ENCODE measurements at places on chromosomes 12 and 14. TPM values are rescaled to one million over a fixed set of nuclear protein-coding genes. Genes with fewer than 3 reads are reported as not detected.
A peak's percentile ranks its signal among the peaks of the same experiment; 100 is the strongest.

DNA sequence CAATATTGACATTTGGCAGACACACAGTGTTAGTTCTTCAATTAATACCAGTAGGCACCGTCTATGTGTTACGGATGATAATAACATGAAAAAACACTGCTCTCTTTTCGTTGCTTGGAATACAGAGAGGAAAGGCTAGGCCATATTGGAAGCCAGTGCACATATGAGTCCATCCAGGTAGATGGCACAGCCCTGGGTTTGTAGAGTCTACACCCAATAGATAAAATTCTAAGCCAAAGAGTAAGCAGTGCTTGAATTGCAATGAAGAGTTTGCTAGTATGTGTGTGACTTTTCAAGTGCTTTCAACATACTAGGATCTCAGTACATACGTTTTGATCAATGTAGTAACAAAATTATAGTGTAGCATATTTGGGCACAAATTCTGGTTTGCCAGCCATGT lies 243.3 kb upstream of the AVPR1A start:
- DNase-seq: no peak

DNA sequence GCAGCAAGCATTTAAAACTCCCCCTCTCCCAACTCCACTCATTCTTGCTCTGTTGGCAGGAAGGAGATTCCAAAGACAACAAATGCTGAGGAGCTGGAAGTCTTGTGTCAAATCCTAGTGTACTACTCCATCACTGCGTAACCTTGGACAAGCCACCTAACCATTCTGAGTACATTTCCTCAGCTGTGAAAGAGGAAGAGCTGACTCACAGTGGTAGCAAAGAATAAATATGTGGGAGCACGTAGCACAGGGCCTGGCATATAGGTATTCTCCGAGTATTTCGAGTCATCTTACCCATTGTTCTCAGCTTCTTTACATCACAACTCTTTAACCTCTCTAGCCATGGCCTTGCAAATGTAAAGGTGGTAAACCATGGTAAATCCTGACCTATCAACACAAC lies 28.7 kb downstream of the EGLN3 start:
- no peak for DNase-seq

DNA sequence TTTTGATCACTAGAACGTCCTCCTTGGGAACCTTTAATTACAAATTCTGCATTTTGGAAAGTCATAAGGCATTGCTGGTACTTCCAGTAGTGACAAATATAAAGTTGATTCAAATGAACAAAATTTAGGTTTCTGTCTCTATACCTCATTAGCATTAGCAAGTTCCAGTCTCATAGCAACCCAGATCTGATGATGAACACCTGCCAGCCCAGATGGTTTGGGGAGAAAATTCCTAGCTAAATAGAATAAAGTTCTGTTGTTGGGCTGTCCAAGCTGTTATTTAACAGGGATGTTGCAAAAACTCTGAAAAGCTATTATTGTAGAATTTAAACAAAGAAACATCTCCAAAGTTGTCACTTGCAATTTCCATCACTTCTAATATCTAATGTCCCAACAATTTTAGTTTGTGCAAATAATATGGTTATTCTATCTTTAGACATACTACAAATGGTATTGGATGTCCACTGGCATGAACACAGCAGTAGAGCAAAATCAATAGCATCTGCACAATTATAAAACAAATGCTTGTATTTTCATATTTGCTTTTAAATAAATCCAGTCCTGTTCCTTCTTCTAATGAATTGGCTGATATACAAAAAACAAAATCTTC lies 299.4 kb downstream of the SLC16A7 start:
- peak; percentile 30 for DNase-seq

DNA sequence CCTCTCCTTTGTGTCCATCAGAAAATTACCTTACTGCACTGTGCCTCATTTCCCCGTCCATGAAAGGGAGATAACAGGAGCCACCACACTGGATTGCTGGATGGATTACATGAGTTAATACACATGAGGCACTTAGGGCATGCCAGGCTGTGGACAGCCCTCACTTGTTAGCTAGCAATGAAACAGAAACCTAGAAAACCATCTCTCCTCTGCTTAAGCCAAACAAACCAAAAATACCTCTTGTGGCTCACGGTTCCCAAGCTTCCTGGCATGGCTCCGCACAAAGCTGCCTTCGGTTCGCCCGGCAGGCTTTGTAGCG lies 660 bp upstream of the HCFC2 start:
- no peak for DNase-seq

DNA sequence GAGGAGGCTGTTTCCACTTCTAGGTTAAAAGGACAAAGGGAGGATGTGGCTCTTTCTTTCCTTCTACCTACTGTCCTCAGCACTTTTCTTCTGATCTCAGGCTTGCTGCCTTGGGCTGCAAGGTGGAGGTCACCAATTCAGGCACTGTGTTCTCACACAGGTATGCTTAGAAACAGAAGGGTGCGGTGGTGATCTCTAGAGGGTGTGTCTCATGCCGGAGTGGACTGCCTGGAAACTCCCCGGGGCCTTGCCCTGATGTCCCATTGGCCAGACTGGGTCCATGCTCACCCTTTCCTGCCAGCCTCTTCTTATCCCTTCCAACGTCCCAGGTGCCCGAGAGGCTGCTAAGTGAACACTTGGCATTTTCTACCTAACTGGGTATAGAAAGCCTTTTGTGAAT lies 1197.6 kb downstream of the AACS start:
- DNase-seq: no peak

- no peak for DNase-seq
These were observed 32.1 kb upstream of the TXNRD1 start for GRCh38 chr12:104183443-104183842.

The TUNAR gene
- total RNA-seq: not detected

DNA sequence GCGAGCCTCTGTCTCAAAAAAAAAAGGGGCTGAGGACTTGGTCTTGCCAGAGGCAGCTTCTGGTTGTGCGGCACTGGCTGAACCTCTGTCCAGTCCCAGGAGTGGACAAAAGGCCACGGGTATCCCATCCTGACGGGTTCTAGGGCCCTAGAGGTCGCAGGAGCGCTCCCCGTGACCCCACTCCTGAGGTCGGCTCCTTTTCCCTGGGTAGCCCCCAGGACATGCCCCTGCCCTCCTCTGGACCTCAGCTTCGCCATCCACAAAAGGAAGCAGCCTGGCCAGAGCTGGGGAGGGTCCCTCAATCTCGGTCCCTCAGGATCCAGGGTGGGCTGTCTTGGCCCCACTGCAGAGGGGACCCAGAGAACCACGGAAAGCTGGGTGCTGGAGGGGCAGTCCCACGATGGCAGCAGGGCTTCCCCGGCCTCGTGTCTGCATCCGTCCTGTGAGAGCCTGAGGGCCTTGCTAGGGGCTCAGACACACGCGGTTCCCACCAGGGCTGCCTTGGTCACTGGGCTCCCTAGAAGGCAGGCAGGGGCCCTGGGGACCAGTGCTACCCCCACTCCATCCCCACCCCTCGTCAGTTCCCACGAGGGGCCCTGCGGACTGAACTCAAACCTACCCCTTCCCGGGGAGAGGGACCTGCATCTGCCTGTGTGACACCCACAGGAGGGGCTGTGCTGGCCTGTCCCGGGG lies 31.1 kb downstream of the ASCL4 start:
- no peak for DNase-seq

GRCh38 chr14:64438181-64438841 lies 27.0 kb upstream of the AKAP5 start:
- no peak for DNase-seq

DNA sequence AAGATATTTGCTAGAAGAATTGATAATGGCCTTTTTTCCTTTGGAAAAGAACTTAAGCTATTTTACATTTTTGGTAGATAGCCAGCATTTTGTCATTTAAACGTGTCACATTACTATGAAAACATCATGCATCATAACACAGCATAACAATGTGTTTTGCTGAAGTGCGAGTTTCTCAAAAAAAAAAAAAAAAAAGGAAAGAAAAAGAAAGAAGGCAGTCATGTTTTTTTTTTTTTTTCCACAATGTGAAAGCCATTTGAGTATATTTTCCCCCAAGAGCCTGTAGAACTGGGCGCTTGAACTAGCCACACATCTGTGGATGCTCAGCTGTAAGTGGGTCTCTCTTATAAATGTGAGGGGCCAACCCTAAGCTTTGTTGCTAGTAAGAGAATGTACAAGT lies 300.1 kb downstream of the AKAP6 start:
- DNase-seq: peak; percentile 6

The DENND5B gene
- total RNA-seq: 42.0 TPM

- no peak for DNase-seq
These were observed 28.3 kb downstream of the MDM1 start for GRCh38 chr12:68303850-68304249.

The ARG2 gene
- total RNA-seq: 3.9 TPM

GRCh38 chr12:24152270-24152669 lies 202.8 kb upstream of the SOX5 start:
- DNase-seq: no peak

GRCh38 chr12:83158613-83159207 lies 472.0 kb downstream of the TMTC2 start:
- no peak for DNase-seq

The HOTAIR gene
- total RNA-seq: not detected

DNA sequence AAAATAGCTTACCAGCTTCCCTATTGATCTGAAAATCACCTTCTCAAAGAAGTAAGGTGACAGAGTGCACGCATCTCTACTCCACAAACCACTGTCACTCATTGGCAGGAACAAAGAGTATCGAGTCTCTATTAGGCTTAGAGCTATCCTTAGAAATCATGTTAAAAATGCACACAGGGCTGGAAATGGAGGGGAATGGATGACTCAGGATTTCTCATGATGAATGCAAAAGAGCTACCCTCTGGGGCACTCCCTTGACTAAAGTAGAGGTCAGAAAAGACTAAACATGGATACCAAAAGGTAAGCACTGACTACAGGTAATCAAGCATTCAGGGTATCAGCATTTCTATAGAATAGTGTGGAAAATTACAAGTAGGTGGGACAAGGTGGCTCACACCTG lies 96.1 kb upstream of the ANO4 start:
- no peak for DNase-seq

- no peak for DNase-seq
These were observed 34.0 kb downstream of the ALG10B start for GRCh38 chr12:38350342-38351174.

The PZP gene
- not detected for total RNA-seq

GRCh38 chr14:34711796-34712712 lies 2.3 kb downstream of the CFL2 start:
- DNase-seq: no peak

Data from tongue (tissue), 3 donors.